ENCODE measurements at places on chromosomes 16 and 17.
A peak's percentile ranks its signal among the peaks of the same experiment; 100 is the strongest.

- no peak overlapping the region for H3K27ac ChIP-seq
- no peak overlapping the region for H3K4me3 ChIP-seq
- no peak for DNase-seq
- peaks cover 5% of the 10 kb centered on the region for H3K36me3 ChIP-seq
Observed at GRCh38 chr17:73067075-73067474, 25.4 kb downstream of the SLC39A11 start.

GRCh38 chr17:72169823-72170222, 49.0 kb downstream of the SOX9 start:
- H3K4me3 ChIP-seq: no peak overlapping the region
- DNase-seq: no peak
- peaks cover 5% of the 10 kb centered on the region for H3K4me1 ChIP-seq
- peaks cover 6% of the 10 kb centered on the region for H3K36me3 ChIP-seq

GRCh38 chr17:14815079-14815478, 450.0 kb downstream of the PMP22 start:
- H3K36me3 ChIP-seq: no peaks in the 10 kb centered on the region
- no peaks in the 10 kb centered on the region for H3K4me1 ChIP-seq
- no peak overlapping the region for H3K27ac ChIP-seq
- H3K27me3 ChIP-seq: peaks cover 2% of the 10 kb centered on the region
- no peak for DNase-seq
- no peak overlapping the region for H3K4me3 ChIP-seq

DNA sequence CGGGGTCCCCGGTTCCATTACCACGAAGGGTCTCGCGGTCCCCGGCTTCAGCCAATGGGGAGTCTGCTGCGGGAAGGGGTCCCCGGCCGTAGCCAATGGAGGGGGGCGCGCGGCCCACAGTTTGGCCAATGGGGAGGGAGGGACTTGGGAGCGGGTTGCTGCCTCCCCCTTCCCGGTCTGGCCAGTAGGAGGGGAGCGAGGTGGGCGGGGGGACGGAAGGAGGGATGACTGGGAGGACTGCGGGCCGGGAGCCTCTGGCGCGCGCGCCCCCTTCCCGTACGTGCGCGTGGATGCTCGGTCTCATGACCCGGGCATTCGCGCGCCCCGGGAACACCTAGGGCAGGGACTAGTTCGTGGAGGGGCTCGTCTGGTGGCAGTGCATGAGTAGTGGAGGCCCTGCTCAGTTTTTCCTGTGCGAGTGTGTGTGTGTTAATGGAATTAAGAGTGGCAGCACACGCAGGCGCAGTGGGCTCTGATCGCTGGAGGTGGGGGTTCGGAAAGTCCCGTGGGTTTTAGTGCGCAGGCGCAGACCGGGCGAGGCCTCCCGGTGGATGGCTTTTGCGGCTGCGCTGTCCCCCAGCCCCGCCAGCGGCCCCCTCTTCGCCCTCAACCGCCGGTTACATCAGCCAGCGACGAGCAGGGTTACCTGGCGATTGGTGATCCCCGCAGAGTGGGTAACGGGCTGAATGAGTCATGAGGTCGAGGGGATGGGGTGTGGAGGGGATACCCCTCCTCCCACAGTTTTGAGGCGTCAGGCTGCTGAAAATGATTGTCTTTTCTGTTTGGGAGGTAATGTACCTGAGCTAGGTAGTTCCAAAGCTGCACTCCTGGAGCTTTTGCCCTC, 1.3 kb downstream of the ATXN2L start:
- peaks cover 16% of the 10 kb centered on the region for H3K27me3 ChIP-seq
- H3K4me3 ChIP-seq: peak overlapping the region; percentile 96
- peak overlapping the region; percentile 94 for H3K27ac ChIP-seq

- peaks cover 52% of the 10 kb centered on the region for H3K4me1 ChIP-seq
- DNase-seq: no peak
- no peaks in the 10 kb centered on the region for H3K36me3 ChIP-seq
- no peak overlapping the region for H3K27ac ChIP-seq
- H3K4me3 ChIP-seq: no peak overlapping the region
- peaks cover 13% of the 10 kb centered on the region for H3K27me3 ChIP-seq
Observed at GRCh38 chr17:17102176-17102575, 59.9 kb downstream of the MPRIP start.

DNA sequence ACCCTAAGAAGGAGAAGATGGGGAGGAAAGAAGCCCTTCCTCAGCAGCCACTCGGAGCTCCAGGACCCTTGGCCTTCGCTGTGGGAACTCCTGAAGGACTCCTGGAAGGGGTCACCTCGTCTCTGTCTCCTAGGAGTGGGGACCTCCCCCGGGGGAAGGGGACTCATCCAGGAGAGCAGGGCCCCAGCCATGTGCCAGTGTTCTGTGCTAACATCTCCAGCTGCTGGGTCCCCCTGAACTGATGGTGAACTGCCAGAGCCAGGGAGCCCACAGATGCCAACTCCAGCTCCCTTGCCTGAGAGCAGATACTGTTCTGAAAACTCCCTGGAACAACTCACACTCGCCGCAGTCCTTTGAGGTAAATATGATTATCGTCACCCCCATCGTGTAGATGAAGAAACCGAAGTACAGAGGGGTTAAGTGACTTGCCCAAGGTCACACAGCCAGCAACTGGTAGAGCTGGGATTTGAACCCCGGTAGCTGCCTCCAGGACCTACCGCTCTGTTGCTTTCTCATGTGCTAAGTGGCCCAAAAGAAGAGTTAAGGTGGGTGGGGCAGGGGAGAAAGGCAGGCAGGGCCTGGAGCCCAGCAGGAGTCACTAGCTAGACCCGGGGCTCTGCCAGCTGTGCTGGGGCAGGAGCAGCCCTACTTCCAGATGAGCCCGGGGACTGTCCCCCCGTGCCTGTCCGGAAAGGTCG, 10.5 kb downstream of the TIMM22 start:
- H3K36me3 ChIP-seq: no peaks in the 10 kb centered on the region
- peaks cover 12% of the 10 kb centered on the region for H3K27me3 ChIP-seq
- DNase-seq: no peak
- H3K4me3 ChIP-seq: no peak overlapping the region

GRCh38 chr16:48384520-48385252, 527 bp downstream of the SIAH1 start:
- peaks cover 14% of the 10 kb centered on the region for H3K27me3 ChIP-seq
- peaks cover 11% of the 10 kb centered on the region for H3K4me1 ChIP-seq
- H3K36me3 ChIP-seq: peaks cover 6% of the 10 kb centered on the region
- peak overlapping the region; percentile 98 for H3K4me3 ChIP-seq

- peak overlapping the region; percentile 9 for H3K27ac ChIP-seq
- no peaks in the 10 kb centered on the region for H3K36me3 ChIP-seq
Observed at GRCh38 chr16:8694795-8695728, 20.6 kb downstream of the ABAT start.

DNA sequence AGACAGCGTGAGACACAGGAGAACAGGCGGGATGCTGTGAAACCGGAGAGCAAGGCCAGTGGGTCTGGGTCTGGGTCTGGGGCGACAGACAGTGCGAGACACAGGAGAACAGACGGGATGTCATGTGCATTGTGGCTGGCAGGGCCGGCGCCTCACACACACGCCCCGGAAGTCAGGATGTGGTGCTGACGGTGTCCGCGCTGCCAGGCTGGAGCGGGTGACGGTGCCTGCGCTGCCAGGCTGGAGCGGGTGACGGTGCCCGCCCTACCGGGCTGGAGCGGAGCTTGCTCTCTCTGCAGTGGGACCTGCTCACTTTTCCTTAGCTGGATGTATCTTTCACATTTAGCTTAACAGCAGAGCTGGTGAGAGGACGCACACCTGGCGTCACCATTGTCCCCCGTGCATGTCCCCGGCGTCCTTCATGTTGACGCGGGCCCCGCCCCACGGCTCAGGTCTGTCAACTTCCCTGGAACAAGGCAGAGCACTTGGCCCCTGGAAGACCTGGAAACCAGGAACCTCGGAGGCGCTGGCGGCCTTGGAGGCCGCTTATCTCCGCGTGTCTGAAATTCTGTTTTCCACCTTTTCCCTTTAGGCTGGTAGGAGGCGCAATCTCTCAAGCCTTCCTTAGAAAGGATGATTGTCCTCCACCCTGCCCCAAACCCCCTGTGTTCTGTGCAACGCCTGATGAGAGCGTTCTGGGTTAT, 43.0 kb upstream of the ZNF750 start:
- H3K36me3 ChIP-seq: peaks cover 14% of the 10 kb centered on the region
- peak overlapping the region; percentile 87 for H3K27ac ChIP-seq
- H3K4me3 ChIP-seq: peak overlapping the region; percentile 36
- H3K27me3 ChIP-seq: peaks cover 20% of the 10 kb centered on the region
- H3K4me1 ChIP-seq: peaks cover 62% of the 10 kb centered on the region
- DNase-seq: peak; percentile 17

DNA sequence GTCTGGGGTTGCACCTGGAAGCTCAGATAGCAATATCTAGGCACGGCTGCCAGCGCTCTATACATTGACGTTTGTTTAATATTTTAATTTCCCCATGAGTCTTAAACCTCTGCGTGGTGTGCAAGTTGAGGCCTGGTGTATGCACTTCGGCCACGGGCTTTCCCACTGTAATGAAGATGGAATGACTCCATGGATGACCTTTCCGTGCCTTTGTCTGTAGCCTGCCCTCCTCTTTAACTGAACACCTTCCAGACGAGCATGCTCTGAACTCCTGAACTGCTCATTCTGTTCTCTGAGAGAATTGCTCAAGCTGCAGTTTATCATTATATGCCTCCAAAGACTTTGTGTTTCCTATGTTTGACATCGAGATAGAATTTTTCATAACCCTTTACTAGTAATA, 438.8 kb downstream of the WWOX start:
- H3K36me3 ChIP-seq: no peaks in the 10 kb centered on the region
- H3K27ac ChIP-seq: no peak overlapping the region
- H3K27me3 ChIP-seq: no peaks in the 10 kb centered on the region
- H3K4me3 ChIP-seq: no peak overlapping the region

DNA sequence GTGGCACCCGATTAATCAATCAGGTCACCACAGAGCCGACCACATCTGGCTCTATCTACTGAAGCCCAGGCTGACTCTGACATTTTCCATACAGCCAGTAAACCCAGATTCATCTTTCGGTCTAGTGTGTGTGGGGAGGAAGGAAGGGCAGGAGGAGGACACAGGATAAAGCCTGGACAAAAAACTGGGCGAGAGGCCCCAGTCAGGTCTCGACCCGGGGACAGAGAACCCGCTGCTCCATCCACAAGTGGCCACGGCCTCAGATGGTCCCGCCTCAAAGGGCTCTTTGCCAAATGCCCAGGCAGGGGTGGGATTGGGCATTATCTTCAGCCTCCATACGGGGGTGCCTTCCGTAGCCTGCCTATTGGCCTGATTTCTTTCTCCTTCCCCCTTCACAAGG, 7.8 kb downstream of the ABR start:
- H3K27ac ChIP-seq: no peak overlapping the region
- H3K36me3 ChIP-seq: no peaks in the 10 kb centered on the region
- H3K4me3 ChIP-seq: no peak overlapping the region
- no peak for DNase-seq
- peaks cover 46% of the 10 kb centered on the region for H3K4me1 ChIP-seq
- peaks cover 18% of the 10 kb centered on the region for H3K27me3 ChIP-seq

GRCh38 chr16:75092777-75093176, 23.8 kb downstream of the LDHD start:
- H3K27ac ChIP-seq: no peak overlapping the region
- peaks cover 5% of the 10 kb centered on the region for H3K27me3 ChIP-seq
- peaks cover 5% of the 10 kb centered on the region for H3K4me1 ChIP-seq
- no peak for DNase-seq
- no peaks in the 10 kb centered on the region for H3K36me3 ChIP-seq

GRCh38 chr16:22670551-22671041, 143.4 kb upstream of the HS3ST2 start:
- H3K36me3 ChIP-seq: no peaks in the 10 kb centered on the region
- DNase-seq: peak; percentile 41
- no peaks in the 10 kb centered on the region for H3K4me1 ChIP-seq
- no peak overlapping the region for H3K27ac ChIP-seq

DNA sequence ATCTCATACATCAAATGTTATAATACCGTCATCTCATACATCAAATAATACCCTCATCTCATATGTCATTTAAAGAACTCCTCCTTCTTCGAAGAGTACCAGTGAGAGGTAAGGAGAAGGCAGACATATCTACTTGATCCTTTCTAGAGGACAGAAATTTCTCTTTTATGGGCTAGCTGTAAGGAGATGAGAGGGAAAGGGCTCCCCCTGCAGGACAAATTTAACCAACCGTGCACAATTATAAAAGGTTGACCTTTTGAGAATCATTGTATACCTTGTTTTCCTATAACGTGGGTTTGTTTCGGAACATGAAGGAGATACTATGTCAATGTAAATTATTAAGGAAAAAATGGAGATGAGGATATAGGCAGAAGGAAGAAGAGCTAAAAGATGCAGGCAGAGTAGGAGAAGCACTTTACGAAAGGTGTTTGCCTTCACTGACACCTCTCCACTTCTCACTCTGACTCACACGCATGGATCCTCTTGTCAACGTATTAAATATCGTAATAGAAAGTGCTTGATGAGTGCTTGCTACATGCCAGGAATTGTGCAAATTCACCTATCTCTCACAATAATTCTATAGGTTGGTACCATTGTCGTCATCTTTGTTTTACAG, 465.9 kb upstream of the ERCC4 start:
- no peak overlapping the region for H3K4me3 ChIP-seq
- H3K4me1 ChIP-seq: no peaks in the 10 kb centered on the region
- H3K36me3 ChIP-seq: no peaks in the 10 kb centered on the region
- no peak overlapping the region for H3K27ac ChIP-seq
- H3K27me3 ChIP-seq: peaks cover 2% of the 10 kb centered on the region

Measured in glutamatergic neuron (in vitro differentiated cells).